Lower lobe of right lung (tissue), 2 donors: ENCODE measurements at places on chromosomes 5 and 9. TPM values are rescaled to one million over a fixed set of nuclear protein-coding genes. Genes with fewer than 3 reads are reported as not detected.

GRIN3A gene
- total RNA-seq, result 0.24 TPM

TRIM14 gene
- total RNA-seq, result 82.5 TPM

CSF1R gene
- total RNA-seq, result 78.2 TPM

KIF4B gene
- not detected for total RNA-seq

RMRP gene
- total RNA-seq, result 24,340 TPM

LEAP2 gene
- total RNA-seq, result 1.7 TPM

CNTFR gene
- 2.5 TPM for total RNA-seq

ESM1 gene
- total RNA-seq, result 0.68 TPM

PJA2 gene
- total RNA-seq, result 84.0 TPM

PCDHA1 gene
- not detected for total RNA-seq

SLC46A2 gene
- total RNA-seq, result 13.7 TPM

ENHO gene
- 0.59 TPM for total RNA-seq

PRUNE2 gene
- 13.6 TPM for total RNA-seq

RGS7BP gene
- 1.6 TPM for total RNA-seq

LCN10 gene
- 2.5 TPM for total RNA-seq

TBC1D2 gene
- total RNA-seq, result 64.3 TPM

SLC6A19 gene
- total RNA-seq, result not detected

GEMIN5 gene
- 13.4 TPM for total RNA-seq

CCDC112 gene
- 7.4 TPM for total RNA-seq

ZDHHC11B gene
- 14.9 TPM for total RNA-seq

NR4A3 gene
- 1.7 TPM for total RNA-seq

CTXN3 gene
- total RNA-seq, result not detected

RACK1 gene
- total RNA-seq, result 1,202 TPM

SEMA5A gene
- 29.3 TPM for total RNA-seq

FOXD4 gene
- 0.32 TPM for total RNA-seq
